ENCODE measurements at places on chromosomes 5 and 9.

GRCh38 chr5:181133610-181134231 is 2.8 kb upstream of the OR2V1 start:
- no peak for DNase-seq

DNA sequence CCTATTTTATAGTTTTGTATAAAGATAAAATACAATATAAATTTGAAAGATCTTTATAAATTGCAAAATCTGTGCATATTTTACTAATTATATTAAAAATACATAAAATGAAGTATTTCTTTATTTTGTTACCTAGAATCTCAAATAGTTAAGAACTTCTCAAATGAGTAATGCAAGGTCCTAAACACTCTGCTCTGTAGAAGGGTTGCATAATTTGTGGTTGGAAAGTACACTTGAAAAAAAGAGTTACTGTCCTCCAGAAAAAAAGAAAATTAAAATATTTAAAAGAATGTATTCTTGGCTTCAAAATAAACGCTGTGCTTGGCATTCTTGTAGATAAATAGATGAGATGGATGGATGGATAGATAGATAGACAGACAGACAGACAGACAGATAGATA is 428.8 kb upstream of the CDH6 start:
- no peak for DNase-seq

- no peak for DNase-seq
Observed at GRCh38 chr5:117881426-117882230, 1106.7 kb downstream of the DTWD2 start.

GRCh38 chr5:16411741-16412455 is 53.7 kb downstream of the ZNF622 start:
- DNase-seq, result no peak

- no peak for DNase-seq
Observed at GRCh38 chr5:80414113-80414512, 6.2 kb downstream of the ZFYVE16 start.

- DNase-seq, result no peak
Observed at GRCh38 chr5:31815376-31815775, 176.4 kb downstream of the PDZD2 start.

DNA sequence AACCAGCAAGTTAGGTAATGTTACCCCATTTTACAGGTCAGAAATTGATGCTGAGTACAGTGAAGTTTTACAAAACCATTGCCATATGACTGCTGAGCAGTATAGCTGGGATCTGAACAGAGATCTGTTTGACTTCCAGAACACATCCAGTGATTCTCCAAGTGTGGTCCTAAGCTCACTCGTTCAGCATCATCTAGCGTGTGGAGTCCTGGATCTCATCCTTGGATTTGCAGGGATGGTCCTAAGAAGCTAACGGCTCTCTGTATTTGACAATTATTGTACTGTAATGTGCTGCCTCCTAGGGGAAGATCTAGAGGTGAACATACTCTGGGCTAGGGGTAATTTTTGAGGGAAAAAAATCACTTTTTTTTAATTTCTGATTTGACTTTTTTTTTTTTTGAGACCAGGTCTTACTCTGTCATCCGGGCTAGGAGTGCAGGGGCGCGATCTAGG is 1.4 kb downstream of the SLC26A2 start:
- DNase-seq, result peak; percentile 4

- DNase-seq, result peak; percentile 37
Observed at GRCh38 chr5:54309691-54310432, 511 bp downstream of the ARL15 start.
